ENCODE measurements at places on chromosomes 3 and 15.

- no peak for DNase-seq
Observed at GRCh38 chr3:152096280-152096906, 172.3 kb upstream of the MBNL1 start.

DNA sequence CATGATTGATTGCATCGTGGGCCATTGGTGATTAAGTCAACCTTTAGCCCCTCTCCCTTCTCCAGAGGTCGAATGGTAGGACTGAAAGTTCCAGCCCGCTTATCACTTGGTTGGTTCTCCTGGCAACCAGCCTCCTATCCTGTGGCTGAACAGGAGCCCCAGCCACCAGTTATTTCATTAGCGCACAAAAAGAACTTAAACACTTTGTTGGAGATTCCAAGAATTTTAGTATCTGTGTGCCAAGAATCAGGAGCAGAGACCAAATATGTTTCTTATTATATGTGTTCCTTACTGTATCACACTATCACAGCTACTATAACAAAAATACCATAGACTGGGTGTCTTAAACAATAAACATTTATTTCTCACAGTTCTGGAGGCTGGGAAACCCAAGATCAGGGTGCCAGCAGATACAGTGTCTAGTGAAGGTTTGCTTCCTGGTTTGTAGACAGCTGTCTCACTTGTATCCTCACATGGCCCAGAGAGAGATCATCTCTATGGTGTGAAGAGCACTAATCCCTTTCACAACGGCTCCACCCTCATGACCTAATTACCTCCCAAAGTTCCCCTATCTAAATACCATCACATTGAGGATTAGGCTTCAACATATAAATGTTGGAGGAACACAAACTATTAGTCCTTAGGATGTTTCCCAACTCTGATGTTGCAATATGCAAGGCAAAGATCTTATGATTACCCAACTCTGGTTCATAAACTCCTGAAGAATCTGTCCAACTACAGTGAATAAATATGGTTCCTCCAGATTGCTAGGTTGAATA, 30.5 kb upstream of the APH1B start:
- peak; percentile 55 for DNase-seq

GRCh38 chr3:190325923-190326322, 3.7 kb upstream of the CLDN1 start:
- no peak for DNase-seq

DNA sequence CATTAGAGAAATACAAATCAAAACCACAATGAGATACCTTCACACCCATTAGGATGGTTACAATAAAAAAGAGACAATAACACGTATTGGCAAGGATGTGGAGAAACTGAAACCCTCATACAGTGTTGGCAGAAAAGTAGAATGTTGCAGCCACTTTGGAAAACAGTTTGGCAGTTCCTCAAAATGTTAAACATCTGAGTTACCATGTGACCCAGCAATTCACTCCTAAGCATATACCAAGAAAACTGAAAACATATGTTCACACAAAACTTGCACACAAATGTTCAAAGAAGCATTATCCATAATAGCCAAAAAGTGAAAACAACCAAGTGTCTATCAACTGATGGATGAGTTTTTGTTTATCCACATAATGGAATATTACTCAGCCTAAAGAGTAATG, 166.9 kb upstream of the FAM3D start:
- no peak for DNase-seq

DNA sequence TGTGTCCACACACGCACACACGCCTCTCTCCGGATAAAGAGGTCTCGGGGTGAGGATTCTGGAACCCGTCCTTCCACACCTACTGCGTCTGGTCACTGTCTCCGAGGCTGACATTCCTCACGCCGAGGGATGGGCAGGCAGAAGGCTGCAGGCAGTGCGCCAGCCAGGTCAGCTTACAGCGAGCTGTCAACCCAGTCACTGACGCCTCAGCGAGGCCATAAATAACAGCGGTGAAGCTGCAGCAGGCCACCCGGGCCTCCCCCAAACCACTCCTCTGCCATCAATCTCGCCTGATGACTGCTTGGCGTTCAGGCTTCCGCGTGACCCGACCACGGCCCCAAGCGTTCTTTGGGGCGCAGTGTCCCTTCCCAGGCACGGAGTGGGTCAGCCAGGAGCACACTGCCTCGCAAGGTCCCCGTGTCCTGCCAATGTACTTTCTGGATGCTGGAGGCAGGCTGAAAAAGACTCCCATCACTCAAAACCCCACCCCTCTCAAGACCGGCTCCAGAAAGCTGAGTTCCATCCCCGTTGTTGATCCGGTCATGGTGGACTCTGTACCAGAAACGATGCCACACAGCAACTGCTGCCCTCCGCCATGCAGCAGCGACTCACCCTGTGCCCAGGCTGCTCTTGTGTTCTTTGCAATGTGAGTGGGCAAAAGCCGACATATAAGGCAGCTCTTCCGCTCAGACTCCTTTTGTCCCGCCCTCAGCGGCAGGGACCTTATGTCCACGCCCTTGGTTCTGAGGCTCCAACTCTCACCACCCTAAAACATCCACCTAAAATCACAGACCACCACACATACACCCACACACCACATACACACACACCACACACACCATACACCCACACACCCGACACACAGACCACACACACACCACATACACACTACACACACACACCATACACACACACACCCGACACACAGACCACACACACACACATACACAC, 27.1 kb downstream of the CPN2 start:
- peak; percentile 43 for DNase-seq

DNA sequence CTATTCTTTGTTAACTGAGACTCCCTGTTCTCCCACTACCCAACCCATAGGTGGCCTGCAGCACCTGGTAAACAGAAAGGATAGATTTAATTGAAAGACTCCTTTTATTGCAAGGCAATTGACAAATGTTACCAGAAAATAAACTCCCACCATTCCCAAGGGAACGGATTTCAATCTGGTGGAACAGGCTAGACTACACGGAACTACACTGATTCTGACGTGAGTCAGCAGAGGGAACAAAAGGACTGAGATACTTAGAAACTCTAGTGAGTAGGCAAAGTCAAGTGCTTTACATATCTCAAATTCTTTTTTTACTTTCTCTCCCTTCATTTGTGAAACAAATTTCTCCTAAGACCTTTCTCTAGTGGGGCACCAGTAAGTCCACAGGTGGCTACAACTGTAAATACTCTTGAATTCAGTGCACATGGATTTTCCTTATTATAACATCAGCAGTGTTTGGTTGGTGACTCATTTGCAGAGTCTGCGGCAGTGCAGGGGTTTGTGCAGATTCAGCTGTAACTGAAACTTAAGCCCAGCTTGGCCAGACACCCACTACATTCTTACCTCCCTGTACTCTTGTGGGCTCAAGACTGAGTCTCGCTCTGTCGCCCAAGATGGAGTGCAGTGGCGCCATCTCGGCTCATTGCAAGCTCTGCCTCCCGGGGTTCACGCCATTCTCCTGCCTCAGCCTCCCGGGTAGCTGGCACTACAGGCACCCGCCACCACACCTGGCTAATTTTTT, 34.3 kb upstream of the PLSCR2 start:
- DNase-seq = no peak

GRCh38 chr3:62723914-62724217, 151.3 kb downstream of the CADPS start:
- no peak for DNase-seq

GRCh38 chr15:63156755-63157117, 541 bp downstream of the RPS27L start:
- DNase-seq = peak; percentile 27

DNA sequence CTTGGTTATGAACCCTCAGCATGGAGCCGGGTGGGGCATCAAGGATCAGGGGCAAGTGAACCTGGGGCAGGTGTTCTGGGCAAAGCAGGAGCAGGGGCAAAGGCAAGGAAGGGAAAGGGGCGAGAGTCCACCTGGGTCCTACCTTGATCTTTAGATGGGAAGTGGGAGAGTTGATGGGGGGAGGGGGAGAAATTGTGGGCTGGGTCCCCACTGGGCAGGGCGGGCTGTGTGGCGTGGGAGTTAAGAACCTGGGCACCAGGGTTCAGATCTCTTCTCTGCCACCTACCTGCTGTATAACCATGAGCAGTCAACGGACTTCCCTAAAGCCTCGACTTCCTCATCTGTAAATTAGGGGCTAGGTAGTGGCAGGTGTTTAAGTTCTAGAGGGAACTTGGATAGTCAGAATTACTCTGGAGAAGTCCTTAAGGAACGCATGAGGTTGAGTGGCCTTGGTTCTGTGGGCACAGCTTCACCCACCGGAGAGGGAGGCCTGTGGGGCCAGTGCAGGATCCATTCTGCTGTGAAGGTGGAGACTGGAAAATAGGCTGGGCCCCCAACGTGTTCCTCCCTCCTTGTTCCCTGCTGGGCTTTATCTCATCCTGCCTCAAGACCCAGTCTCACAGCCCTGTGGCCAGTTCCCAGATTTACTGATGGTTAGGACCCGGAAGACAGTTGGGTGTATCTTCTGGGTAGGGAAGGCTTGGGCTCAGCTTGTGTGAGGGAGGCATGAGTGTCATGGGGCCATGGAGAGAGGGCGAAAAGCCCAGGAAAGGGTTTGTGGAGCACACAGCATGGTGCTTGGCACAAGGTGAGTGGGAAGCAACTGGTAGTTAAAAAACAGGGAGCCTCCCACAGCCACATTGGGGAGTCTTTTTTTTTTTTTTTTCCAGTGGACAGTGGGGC, 90.6 kb downstream of the EEFSEC start:
- DNase-seq = no peak

DNA sequence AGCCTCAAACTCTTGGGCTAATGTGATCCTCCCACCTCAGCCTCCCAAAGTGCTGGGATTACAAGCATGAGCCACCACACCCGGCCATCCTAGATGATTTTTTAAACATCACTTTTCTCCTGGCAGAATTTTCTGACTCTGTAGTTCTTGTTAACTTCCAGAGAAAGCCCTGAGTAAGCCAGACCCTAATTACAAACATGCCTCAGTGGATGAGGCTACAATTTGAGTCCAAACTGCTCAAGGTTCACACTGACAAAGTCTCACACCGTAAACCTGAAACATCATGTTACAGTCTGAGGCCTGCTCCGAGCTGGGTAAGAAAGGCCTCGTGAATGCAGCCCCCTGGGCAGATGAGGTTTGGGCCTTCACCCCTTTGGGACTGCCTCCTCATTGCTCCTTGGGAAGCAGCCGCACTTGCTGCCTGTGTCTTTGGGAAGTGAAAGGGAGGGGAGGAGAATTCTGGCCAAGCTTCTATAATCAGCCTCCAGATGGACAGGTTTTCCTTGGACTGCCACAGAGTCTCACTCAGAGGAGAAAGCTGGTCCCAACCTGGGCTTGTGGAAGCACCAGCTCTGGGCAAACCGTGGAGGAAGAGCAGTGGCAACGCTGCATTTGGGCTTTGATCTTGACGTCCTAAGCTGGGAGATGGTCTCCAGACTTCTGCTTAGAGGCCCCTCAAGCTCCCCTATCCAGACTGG, 46.0 kb downstream of the CA12 start:
- no peak for DNase-seq

GRCh38 chr15:60255390-60255789, 142.4 kb downstream of the ANXA2 start:
- peak; percentile 17 for DNase-seq
